Pancreas (tissue), 10 donors: ENCODE measurements at places on chromosomes 7 and 10.
A peak's percentile ranks its signal among the peaks of the same experiment; 100 is the strongest.

- DNase-seq, result no peak
Observed at GRCh38 chr7:86904949-86905834, 154.3 kb downstream of the ELAPOR2 start.

GRCh38 chr10:77368006-77368405, 269.6 kb downstream of the KCNMA1 start:
- no peak for DNase-seq

- no peak for DNase-seq
Observed at GRCh38 chr7:98935811-98936210, 57.5 kb downstream of the TRRAP start.

GRCh38 chr10:110918269-110918642, 724 bp downstream of the BBIP1 start:
- peak; percentile 97 for DNase-seq

DNA sequence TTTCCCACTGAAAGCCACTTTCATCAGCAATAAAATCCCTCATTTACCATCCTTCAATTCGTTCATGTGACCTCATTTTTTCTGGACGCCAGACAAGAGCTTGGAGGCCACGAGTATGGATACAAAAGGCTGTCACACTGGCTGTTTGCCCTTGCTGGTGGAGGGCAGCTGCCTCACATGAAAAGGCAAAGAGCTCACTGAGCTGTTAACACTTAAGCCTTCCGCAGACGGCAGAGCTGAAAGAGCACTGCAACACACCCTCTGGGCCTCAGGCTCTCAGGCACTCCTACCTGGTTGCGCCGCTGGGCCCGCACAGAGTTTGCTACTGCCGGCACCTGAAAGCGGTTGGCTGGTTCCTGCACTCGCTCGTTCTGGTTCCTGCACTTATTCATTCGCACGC, 193.5 kb downstream of the CFTR start:
- peak; percentile 24 for DNase-seq

- DNase-seq, result no peak
Observed at GRCh38 chr7:153381275-153382040, 621.9 kb downstream of the ACTR3B start.

DNA sequence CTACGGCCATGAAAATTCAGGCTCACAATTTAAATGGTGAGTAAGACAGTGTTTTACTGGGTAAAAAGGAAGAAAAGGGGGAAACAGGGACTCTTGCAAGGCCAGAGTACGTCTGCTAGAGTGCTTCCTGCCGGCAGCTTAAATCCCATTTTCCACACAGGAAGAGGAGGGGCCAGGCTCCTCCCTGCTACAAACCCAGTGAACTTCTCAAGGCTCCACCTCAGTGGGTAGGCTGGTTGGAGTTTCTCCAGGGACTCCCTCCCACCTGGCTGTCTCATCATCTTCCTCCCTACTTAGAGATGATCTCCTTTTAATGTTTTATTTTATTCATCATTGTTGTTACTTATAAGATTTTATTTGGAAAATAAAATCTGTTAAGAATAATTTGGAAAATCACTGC, 62.6 kb upstream of the SEMA3C start:
- DNase-seq, result no peak

DNA sequence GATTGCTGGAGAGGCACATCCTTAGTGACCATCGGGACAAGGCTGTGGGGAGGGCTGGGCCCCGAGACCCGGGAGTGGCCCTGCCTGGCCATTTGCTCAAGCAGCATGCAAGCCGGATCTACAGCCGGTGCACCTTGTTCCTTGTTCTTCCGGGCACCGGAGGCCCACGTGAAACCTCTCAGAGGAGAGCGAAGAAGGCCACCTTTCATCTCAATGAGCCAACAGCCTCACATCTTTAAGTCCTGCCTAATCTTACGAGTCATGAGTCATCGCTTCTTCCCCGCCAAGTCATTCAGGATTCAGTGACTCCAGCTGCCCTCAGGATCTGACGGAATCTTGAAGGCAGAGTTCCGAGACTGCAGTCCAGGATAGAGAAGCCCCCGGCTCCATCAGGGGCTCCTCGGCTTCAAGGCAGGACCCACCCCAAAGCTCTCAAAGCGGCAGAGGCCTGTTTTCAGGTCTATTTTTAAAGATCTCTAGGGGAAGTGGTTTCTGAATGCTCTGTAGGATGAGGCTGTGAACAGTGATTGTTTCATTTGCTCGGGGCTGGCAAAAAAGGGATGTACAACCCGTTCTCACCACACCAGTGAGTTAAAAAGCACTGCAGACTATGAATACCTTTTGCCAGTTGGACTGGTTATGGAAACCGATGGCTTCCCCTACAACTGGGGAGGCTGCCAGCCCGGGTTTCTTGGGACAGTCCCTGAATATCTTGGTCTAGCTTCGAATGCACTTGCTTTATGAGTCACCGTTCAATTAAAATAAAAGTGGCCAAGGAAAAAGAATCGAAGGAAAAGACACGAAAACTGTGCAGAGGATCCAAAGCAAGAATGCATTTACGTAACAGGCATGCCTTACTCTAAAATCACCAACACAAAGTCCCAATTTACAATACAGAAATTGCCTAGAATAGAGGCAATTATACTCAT, 57.2 kb upstream of the ECHDC3 start:
- peak; percentile 54 for DNase-seq

DNA sequence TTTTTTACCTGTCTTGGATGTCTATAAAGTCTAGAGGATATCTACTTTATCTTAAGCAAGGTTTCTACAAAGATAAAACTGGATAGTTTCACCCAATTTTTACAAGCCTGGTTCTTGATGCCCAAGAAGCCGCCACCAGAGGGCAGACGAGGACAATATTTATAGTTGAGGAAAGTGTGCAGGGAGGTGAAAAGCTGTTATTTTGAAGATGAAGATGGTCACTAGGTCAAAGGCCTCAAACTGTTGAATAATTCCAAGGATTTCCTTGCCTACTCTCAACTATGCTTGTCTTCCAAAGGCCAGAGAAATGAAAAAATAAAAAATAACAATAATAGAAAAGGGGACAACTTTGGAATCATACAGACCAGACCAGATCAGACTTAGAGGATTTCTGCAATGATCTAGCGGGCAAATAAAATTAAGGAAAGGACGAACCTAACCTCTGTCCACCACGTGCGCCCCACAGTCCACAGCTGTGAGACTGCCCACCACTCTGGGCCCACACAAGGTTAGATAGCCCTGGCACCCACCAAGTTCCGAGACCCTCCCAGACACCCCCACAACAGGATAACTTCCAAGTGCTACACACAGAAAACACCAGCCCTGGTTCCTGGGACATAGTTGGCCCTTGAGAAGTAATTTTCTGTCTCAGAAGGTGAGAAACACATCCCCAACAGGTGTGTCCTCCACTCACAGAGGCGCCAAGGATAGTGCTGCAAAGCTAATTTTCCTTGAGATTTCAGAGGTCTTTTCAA, 2.8 kb downstream of the PKD1L1 start:
- DNase-seq, result peak; percentile 79

DNA sequence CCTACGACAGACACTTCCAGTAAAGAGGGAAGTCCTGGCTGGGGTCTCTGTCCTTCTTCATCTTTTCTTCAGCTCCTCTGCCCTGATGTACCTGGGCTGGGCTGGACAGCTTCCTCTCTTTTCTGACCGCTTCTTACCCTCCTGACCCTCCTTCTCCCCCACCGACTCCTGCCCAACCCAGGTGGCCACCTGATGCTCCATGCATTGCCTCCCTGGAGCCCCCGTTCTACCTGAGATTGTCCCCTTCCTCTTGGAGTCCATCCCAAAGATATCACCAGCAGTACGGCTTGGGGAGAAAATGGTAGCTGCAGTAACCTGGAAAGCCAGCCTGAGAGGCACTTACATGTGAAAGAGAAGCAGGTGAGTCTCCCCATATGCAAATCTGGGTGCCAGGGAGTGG, 566.3 kb downstream of the TCERG1L start:
- no peak for DNase-seq
